ENCODE measurements at places on chromosomes 2 and 18. TPM values are rescaled to one million over a fixed set of nuclear protein-coding genes. Genes with fewer than 3 reads are reported as not detected.

DNA sequence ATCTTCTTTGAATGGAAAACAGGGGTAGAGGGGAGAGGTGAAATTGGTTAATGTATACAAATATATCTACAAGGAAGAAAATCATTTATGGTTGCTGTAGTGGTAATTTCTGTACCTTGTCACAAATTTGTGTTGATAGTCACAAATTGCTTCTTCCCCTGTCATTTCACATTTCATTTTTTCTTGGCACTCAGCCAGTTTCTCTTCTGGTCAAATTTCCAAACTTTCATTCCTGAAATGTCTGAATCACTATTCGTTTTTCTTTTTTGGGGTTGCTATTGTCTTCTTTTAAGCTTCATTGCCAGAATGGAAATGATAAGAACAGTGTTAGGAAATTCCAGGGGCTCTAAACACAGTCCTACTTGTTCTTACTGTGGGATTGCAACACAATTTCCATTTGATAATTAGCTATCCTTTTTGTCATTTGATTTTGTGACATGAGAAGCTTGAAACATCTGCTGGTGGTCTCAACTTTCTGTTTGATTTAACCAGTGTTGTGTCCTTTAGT is 136.0 kb upstream of the GCFC2 start:
- DNase-seq = no peak

DNA sequence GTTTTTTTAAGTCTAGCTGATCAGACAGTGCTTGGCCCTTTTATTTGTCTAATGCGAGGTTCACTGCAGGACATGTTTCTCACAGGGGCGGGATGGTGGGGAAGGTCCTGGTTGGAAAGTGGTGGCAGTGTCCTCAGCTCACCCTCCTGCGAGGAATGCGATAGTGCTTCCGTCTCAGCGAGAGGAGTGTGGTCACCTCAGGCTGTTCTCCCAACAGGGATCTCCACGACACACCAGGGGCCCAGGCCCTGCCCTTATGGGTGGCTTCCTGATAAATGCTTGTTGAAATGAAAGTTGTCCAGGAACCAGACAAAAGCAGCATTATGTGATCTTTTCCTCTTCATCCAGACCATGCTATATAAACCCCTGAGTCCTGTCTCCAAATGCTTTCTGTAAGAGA is 70.1 kb downstream of the BOLA3 start:
- DNase-seq = no peak

GRCh38 chr18:80203249-80203648 is 44.1 kb downstream of the PARD6G start:
- DNase-seq = no peak

DNA sequence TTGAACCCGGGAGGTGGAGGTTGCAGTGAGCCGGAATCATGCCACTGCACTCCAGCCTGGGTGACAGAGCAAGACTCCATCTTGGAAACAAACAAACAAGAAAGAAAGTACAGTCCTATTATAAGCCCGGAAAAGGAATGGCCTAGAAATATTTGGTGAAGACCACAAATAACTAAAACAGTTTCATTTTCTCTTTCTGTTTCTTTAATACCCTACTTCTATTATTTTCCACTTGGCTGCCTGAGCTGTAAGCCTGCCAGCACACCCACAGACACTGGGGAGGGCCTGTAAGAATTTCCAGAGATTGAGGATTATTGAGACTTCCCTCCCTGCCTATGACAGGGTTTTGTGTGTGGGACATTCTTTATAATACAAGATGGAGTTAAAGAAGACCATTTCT is 188.0 kb upstream of the DCC start:
- no peak for DNase-seq

DNA sequence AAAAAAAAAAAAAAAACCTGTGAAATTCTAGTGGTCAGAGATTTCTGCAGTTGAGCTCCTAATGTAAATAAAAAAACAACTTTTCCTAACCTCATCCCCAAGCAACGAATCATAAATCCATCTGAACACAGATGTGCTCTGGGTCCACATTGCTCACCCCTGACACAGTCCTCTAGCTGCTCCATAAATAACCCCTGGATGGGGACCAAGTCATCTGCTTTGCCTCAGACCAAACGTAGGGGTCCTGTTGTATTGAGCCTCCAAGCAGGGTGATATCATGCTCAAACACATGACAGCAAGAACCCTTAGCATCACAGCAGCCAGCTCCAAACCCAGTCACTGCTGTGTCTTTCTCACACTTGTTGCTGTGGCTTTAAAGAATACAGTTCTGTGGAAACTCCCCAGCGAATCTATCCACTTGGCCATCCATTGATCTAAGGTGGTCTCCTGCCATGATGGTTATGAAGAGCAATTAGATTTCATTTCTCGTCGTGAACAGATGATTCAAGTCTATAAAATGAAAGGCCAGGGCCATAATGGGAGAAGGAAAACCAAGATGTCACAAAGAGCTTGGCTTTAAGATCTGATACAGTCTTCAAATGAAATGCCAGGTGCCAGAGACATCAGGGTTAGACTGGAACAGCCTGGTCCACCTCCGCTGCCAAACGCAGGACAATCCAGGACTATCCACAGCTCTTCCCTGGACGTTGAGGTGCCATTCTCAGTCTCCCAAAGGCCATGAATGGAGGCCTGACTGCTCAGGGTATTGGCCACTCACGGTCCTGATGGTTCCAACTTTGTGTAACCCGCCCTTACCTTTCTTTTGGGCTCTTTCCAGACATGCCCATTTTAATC is 39.0 kb downstream of the TBC1D8 start:
- DNase-seq = no peak

GRCh38 chr2:170141865-170142264 is 36.1 kb upstream of the MYO3B start:
- no peak for DNase-seq

DNA sequence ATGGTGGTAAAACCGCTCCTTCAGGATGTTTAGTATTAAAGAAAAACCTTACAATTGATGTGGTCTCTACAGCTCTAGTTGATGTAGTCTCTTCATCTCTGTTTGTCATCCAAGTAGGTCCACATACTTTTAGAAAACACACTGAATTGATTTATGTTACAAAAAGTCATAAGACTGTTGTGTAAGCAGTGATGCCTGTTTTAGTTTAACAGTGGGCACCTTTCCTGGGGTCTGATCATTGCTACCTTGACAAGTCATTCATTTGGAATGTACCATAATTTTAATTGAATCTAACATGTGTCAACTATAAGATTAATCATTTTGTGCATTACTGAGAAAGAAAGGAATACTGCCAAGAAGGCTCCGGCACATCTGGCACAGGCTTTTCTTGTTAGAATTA is 34.3 kb downstream of the GIGYF2 start:
- DNase-seq = no peak

DNA sequence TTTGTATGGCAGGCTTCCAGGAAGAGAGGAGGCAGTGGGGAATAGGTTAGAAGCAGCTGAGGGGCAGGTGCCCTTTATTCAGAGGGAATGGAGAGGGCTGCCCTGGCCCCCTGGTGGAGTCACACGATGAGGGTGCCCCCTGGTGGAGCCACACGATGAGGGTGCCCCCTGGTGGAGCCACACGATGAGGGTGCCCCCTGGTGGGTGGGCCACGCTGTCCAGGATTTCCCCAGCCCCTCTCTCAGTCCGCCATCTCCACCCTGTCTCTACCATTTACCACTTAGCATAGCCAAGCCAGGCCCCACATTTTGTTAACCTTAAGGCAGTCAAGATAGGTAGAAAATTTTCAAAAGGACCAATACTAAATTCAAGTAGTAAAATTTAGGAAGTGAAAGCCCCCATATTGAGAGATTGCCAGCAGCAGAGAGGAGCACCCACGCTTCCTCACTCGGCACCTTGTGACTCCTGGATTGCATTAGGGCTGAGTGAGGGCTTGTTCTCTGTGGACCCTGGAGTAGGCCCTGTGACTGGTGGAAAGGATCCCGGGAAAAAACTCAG is 10.4 kb upstream of the FAM228A start:
- DNase-seq = no peak

DNA sequence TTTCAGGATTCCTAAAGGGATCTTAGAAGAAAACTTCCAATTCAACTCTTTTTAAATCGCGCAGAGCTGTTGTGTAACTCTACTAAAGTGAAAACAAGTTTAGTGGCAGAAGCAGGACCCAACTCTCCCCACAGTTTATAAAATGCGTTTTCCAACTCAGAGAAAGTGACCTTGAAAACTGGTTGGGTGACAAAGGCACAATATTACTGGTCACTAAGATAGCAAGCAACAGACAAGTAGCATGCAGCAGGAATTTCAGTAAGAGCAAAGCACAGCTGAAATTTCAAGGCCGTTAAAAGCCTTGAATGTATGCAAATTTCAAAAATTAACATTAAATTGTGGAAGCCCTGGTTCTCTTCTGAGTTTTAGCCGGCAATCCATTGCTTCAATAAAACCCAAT is 66.9 kb downstream of the STK39 start:
- no peak for DNase-seq

DNA sequence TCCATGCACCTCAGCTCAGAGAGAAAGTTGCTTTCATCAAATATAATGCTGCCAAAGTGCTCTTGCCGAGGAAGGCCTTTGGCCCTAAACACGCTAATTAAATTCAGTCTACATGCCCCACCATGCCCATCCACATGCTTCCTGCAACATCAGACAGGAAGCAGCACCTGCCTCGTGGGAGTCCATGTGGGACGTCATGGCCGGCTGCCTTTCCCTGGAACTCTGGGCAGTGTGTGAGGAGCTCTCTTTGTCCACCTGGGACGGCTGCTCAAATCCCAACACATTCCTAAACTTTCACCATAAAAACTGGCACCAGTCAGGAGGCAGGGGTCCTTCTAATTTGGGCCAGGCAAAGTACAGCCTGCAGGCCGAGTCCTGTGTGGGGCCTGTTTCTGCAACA is 23.1 kb downstream of the FAM178B start:
- DNase-seq = no peak

DNA sequence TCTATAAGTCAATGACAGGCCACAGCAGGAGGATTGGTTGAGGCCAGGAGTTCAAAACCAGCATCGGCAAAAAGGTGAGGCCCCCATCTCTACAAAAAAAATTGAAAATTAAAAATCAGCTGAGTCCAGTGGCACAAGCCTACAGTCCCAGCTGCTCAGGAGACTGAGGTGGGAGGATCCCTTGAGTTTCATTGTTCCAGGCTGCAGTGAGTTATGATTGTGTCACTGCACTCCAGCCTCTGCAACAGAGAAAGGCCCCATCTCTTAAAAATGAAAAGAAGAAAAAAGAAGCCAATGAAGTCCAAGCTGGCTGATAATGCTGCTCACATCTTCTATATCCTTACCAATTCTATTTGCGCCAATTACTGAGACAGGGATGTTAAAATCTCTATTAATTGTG is 39.1 kb downstream of the MRPS5 start:
- DNase-seq = no peak

DNA sequence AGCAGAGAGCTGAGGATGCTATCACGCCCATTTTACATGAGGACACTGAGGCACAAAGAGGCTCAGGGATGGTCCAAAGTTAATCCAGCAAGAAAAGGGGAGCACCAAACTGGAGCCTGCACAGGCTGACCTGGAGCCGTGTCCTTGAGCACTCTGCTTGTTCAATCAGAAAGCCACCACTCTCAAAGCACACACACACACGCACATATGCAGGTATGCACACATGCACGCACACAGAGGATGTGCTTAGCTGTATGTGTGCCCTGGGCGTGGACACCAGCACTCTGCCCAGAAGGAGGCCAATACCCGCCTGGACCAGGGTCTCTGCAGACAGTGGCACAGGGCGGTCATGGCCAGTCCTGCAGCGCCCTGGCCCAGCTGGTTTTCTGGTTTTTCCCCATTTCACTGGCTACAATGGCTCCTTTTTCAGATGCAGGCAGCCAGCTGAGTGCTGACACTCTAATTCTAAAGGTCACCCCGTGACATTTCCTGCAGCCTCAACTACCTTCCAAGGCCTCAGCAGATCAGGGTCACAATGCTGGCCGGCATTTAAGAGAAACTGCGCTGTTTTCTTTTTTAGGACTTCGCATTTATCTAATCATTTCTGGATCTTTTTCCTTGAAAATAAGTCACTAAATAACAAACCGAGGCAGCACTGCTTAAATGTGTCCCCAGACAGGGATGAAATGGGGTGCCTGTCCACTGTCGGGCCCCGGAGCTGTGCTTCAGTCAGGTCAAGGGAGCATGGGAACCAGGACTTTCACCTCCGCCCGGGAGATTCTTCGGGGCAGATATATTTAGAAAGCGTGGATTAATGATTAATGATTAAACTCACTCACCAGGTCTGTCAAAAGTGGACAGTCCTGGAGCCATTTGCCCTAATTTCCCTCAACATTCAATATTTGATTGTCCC is 104.5 kb downstream of the HDAC4 start:
- DNase-seq = no peak

GRCh38 chr2:118913131-118913802 is 28.7 kb upstream of the MARCO start:
- DNase-seq = no peak

GRCh38 chr2:28684142-28684858 is 67.3 kb upstream of the PPP1CB start:
- no peak for DNase-seq

GRCh38 chr2:33419581-33420200 is 56.8 kb upstream of the RASGRP3 start:
- DNase-seq = no peak

DNA sequence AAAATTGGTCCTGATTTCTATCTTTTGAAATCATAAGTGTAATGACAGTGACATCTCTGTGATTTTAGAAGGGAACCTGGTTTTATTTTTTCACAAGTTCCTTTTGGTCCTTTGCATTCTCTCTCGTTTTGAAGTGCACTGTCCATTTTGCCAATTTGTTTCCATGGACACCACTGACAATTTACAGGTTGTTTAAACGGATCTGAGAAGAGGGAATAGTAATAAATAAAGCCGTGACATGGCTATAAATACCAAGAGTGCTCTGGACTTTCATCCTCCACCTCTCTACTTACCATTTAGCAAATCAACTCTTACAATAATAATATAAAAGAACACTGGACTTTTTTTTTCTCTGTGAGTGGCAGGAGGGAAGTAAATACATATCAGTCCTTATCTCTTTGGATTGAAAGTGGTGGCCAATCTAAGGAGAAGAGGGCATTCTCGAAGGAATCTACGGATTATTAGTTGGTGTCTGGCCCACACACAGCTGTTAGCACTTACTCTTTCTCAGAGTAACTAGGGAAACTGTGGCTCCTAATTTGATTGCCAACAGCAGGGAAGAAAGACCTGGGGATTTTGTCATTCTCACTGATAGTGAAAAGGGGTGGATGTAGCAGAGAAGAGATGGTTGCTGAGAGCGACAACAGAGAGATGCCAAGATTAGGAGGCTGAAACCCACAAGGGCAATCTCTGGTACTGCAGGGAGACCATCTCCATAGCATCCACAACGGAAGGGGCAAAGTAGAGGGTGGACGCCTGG is 108.7 kb upstream of the FSHR start:
- no peak for DNase-seq

- no peak for DNase-seq
Observed at GRCh38 chr18:11290786-11291185, 141.4 kb upstream of the PIEZO2 start.

- DNase-seq = no peak
Observed at GRCh38 chr2:70897977-70898226, 37.8 kb upstream of the ATP6V1B1 start.

- DNase-seq = no peak
Observed at GRCh38 chr2:20350041-20350712, 467 bp downstream of the PUM2 start.

Gene ARHGEF4
- 11.7 TPM for total RNA-seq

Gene NCKAP5
- total RNA-seq = 3.9 TPM

Gene NDUFV2
- total RNA-seq = 106 TPM

Gene EPB41L3
- total RNA-seq = 34.0 TPM

Gene MPV17
- 62.6 TPM for total RNA-seq

Gene PIEZO2
- total RNA-seq = 1.5 TPM

Gene TLX2
- total RNA-seq = 0.12 TPM

Gene DSC3
- 0.03 TPM for total RNA-seq

Gene GPR148
- total RNA-seq = not detected

Gene FAM210A
- total RNA-seq = 9.9 TPM

Gene DTNA
- 53.4 TPM for total RNA-seq

Gene C2orf92
- 4.8 TPM for total RNA-seq

Gene IL1F10
- total RNA-seq = not detected

Measured in mucosa of gallbladder (tissue), 1 donor.